ENCODE measurements at places on chromosomes 13 and 19.
A peak's percentile ranks its signal among the peaks of the same experiment; 100 is the strongest.

- H3K27me3 ChIP-seq: peaks cover 19% of the 10 kb centered on the region
- H3K36me3 ChIP-seq: no peaks in the 10 kb centered on the region
- DNase-seq: no peak
- H3K4me3 ChIP-seq: no peak overlapping the region
Observed at GRCh38 chr19:45391346-45391745, 13.5 kb downstream of the PPP1R13L start.

GRCh38 chr19:15300533-15301197 is 31.7 kb downstream of the BRD4 start:
- peaks cover 6% of the 10 kb centered on the region for H3K4me1 ChIP-seq
- H3K36me3 ChIP-seq: peaks cover 6% of the 10 kb centered on the region
- H3K27ac ChIP-seq: no peak overlapping the region
- no peaks in the 10 kb centered on the region for H3K27me3 ChIP-seq
- H3K4me3 ChIP-seq: no peak overlapping the region
- DNase-seq: no peak

DNA sequence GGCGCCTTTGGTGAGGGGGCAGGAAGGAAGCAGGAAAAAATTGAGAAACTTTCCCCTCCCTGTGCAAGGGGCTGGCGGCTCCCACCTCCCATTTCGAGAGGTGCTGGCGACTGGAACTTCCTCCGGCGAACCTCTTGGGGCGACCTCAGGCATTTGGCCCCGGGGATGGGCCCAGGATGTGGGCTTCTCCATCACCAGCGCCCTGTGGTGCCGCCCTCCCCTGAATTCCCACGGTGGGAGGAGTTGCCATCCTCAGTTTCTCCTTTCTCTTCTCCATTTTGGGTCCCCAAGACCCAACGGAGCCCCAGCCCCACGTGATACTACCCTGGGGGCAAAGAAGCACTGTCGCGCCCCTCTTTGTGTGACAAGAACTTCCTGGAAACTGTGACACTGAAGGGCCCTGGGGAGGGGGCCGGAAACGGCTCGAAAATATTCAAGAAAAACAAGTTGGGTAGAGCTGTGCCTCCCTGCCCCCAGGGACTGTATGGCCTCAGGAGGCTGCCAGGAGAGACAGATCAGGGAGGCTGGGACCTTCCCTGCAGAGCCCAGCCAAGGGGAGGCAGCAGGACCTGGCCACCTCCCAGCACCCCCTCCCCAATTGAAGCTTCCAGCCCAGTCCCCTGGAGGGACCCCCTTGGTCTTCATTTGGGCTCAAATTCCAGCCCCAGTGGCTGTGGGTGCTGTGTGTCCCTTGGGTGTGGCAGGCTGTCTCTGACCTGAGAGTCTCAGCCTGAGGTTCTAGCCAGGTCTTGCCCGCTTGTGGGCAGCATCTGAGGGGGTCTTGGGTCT is 16.2 kb upstream of the AP1M2 start:
- peaks cover 5% of the 10 kb centered on the region for H3K36me3 ChIP-seq
- peak overlapping the region; percentile 96 for H3K27ac ChIP-seq
- peak overlapping the region; percentile 93 for H3K4me3 ChIP-seq
- DNase-seq: no peak
- no peaks in the 10 kb centered on the region for H3K27me3 ChIP-seq

DNA sequence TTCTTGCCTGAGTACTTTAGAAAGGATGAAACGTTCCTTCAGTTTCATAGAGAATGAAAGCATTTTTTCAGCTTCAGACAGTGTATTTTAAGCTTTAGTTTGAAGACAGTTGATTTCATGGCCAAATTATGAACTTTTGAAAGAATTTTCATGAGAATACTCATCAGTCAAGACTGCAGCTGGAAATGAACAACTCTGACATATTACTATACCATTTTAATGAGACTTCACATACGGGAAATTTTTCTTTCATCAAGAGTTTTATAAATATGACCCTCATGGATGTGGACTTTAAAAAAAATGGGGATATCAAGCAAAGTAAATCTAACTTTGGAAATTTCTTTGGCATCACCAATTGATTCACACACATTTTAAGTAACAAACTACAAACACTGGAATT is 6.4 kb downstream of the LATS2 start:
- H3K36me3 ChIP-seq: peaks cover 34% of the 10 kb centered on the region
- H3K4me1 ChIP-seq: no peaks in the 10 kb centered on the region
- H3K27ac ChIP-seq: no peak overlapping the region
- H3K27me3 ChIP-seq: no peaks in the 10 kb centered on the region

DNA sequence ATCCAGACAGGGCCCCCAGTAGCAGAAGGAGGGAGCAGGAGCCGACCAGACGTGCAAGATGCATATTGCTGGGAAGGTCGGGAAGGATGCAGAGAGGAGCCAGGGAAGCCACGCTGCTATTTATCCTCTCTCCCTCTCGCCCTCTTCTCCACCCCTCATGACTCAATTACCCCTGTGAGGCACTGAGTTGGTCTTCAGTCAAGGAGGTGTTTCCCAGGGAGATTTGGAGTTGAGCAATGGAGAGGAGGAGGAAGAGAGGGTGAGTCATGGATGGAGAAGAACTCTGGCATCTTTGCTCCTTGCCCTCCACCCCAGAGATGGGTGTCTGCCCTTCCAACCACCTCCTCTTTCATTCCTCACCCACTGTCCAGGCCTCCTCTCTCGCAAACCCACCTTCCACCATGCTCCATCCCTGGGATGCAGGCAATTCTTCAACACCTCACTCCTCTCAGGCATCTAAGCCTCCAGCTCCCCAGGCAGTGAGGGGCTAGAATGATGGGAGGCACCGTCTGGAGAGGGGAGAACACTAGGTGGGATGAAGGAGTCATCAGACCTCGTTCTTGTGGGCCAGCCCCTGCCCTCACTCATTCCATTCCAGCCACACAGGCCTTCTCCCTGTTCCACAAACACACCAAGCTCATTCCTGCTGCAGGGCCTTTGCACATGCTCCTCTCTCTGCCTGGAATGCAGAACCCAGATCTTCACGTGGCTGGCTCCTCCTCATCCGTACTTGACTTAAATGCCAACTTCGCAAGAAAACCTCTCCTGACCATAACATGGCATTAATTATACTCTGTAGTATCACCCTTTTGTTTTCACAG is at the start of gene SBSN:
Gene SBSN, minus strand, starts transcription at position 94 of the 821 bp plus-strand sequence. Its CDS starts 30 bp downstream, at position 64.
- H3K4me1 ChIP-seq: no peaks in the 10 kb centered on the region
- H3K4me3 ChIP-seq: no peak within 1 kb of the TSS
- H3K27me3 ChIP-seq: peaks cover 53% of the 10 kb centered on the region
- DNase-seq: no peak
- no peak within 1 kb of the TSS for H3K27ac ChIP-seq

DNA sequence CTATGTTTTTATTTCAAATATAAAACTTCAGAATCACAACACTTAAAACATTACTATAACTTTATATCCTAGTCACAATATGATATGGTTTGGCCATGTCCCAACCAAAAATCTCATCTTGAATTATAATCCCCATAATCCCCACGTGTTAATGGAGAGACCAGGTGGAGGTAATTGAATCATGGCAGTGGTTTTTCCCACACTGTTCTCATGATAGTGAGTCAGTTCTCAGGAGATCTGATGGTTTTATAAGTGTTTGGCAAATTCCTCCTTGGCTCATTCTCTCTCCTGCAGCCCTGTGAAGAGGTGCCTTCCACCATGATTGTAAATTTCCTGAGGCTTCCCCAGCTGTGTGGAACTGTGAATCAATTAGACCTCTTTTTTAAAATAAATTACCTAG is 307.6 kb downstream of the SPRY2 start:
- H3K4me3 ChIP-seq: no peak overlapping the region
- H3K27ac ChIP-seq: no peak overlapping the region
- no peaks in the 10 kb centered on the region for H3K4me1 ChIP-seq
- DNase-seq: no peak

DNA sequence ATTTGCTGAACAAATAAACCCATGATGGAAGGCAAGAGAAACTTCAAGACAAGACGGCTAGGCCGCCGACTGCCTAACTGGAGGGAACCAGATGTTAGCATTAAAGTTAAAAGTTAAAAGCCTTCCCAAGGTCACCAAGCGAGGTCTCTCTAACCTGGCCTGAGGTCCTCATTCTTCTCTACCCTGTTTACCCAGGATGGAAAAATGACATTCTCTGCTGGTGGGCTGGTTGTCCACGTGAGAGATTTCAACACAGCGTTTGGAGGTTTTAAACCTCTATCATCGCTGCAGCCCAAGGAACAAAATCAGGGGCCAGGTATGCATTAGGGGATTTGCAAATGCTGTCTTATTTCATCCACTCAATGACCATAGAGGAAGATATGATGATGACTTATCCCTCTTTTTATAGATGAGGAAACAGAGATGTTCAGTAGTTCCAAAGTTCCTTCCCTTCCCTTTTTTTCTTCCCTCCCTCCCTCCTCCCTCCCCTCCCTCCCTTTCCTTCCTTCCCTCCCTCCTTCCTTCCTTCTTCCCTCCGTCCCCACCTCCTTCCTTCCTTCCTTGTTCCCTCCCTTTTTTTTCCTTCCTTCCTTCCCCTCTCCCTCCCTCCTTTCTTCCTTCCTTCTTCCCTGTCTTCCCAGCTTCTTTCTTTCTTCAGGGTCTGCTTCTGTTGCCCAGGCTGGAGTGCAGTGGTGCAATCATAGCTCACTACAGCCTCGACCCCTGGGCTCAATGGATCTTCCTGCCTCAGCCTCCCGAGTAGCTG is 79.7 kb downstream of the INSR start:
- no peaks in the 10 kb centered on the region for H3K36me3 ChIP-seq
- H3K4me3 ChIP-seq: no peak overlapping the region
- no peak overlapping the region for H3K27ac ChIP-seq
- peaks cover 3% of the 10 kb centered on the region for H3K4me1 ChIP-seq

GRCh38 chr19:49690656-49691242 is at the start of gene CPT1C:
Gene CPT1C, plus strand, starts transcription at chr19:49691116. Its CDS starts 1,137 bp downstream, at chr19:49692253.
- peak within 1 kb of the TSS; percentile 55 for H3K4me3 ChIP-seq
- H3K36me3 ChIP-seq: peaks cover 20% of the 10 kb centered on the region
- H3K27me3 ChIP-seq: no peaks in the 10 kb centered on the region

- H3K4me3 ChIP-seq: no peak overlapping the region
- peaks cover 9% of the 10 kb centered on the region for H3K4me1 ChIP-seq
- H3K36me3 ChIP-seq: no peaks in the 10 kb centered on the region
- H3K27me3 ChIP-seq: peaks cover 8% of the 10 kb centered on the region
Observed at GRCh38 chr19:29413435-29413834, 112.4 kb upstream of the VSTM2B start.

GRCh38 chr13:26247608-26248007 is 6.3 kb upstream of the CDK8 start:
- no peak for DNase-seq
- H3K27me3 ChIP-seq: no peaks in the 10 kb centered on the region
- no peaks in the 10 kb centered on the region for H3K4me1 ChIP-seq
- no peak overlapping the region for H3K27ac ChIP-seq
- H3K4me3 ChIP-seq: no peak overlapping the region
- no peaks in the 10 kb centered on the region for H3K36me3 ChIP-seq

DNA sequence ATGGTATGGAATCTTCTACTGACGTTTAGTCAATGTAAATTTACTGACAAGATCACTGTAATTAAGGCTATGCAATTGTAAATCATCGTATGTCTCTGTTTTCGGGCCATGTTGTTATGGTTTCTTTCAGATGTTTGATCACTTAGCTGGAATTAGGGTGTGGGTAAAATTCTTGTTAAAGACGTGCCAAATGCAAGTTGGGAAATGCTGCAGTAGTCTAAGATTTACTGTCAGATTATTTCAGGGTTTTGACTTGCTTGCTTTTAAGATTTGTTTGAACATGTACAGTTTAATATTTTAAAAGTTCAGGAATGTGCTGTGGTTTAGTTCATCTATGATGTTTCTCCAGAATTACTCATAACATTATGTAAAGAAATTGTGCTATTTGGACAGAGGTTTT is 10.8 kb downstream of the NDFIP2 start:
- DNase-seq: no peak
- no peak overlapping the region for H3K27ac ChIP-seq
- H3K27me3 ChIP-seq: no peaks in the 10 kb centered on the region

Data from neuronal stem cell (in vitro differentiated cells).